Metanephros (tissue), 2 donors: ENCODE measurements at places on chromosomes 1 and 21. TPM values are rescaled to one million over a fixed set of nuclear protein-coding genes. Genes with fewer than 3 reads are reported as not detected.

Gene CEP104
- 38.6 TPM for total RNA-seq

Gene CLSTN1
- 114 TPM for total RNA-seq

Gene DHRS3
- total RNA-seq: 159 TPM

Gene AGMAT
- total RNA-seq: 20.6 TPM

Gene COL6A1
- total RNA-seq: 572 TPM

Gene LAPTM5
- 24.5 TPM for total RNA-seq

Gene FAM78B
- total RNA-seq: 2.5 TPM

Gene CELA3A
- total RNA-seq: 0.23 TPM

Gene FCRL3
- 0.06 TPM for total RNA-seq

Gene PPP1R8
- 35.6 TPM for total RNA-seq

Gene AIRE
- 0.70 TPM for total RNA-seq

Gene DUSP12
- total RNA-seq: 31.2 TPM

Gene PPIAL4G
- total RNA-seq: 0.12 TPM

Gene MATN1
- total RNA-seq: 0.47 TPM

Gene PYGO2
- total RNA-seq: 22.4 TPM

Gene NEXN
- total RNA-seq: 7.0 TPM

Gene S100A12
- total RNA-seq: 32.5 TPM

Gene GADD45A
- 37.5 TPM for total RNA-seq
